ENCODE measurements at places on chromosomes 12 and 14. TPM values are rescaled to one million over a fixed set of nuclear protein-coding genes. Genes with fewer than 3 reads are reported as not detected.

- H3K36me3 ChIP-seq, result peaks cover 6% of the 10 kb centered on the region
- H3K4me3 ChIP-seq, result no peak overlapping the region
- H3K27ac ChIP-seq, result peak overlapping the region; percentile 39
- DNase-seq, result peak; percentile 65
Measured at GRCh38 chr12:113194971-113195391, 9.5 kb downstream of the RITA1 start.

- no peak overlapping the region for H3K27ac ChIP-seq
- H3K27me3 ChIP-seq, result no peaks in the 10 kb centered on the region
- H3K4me1 ChIP-seq, result no peaks in the 10 kb centered on the region
- DNase-seq, result no peak
- H3K36me3 ChIP-seq, result no peaks in the 10 kb centered on the region
- no peak overlapping the region for H3K4me3 ChIP-seq
Measured at GRCh38 chr14:89881839-89882238, 72.7 kb downstream of the EFCAB11 start.

DNA sequence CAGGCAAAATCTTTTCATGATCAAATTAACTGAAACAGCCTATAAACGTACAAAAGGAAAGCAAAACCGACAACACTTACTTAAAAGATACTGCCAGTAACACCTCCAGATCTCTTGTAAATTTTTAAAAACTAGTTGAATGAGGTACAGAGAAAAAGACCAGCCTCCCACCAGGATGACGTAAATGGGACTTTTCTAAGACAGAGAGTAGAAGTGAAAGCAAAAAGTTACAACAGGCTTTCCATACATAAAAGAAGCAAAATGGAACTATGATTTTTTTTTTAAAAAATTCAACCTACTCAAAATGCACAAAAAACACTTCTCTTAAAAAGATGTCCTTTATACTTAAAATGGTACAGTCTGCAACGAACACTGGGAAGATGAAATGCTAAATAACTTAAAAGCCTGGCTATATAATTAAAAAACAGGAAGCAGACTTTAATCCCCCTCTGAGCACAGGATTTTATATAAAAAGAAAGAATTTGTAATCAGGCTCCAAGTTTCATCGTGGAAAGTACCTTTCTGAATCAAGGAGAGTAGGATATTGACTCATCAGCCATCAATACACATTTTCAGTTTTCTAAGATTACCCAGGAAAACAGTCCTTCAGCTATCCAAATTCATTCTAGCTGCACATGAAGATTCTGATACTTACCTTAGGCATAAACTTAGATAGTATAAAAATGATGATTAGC is 14.2 kb upstream of the MYO1A start:
- H3K4me3 ChIP-seq, result no peak overlapping the region
- H3K4me1 ChIP-seq, result no peaks in the 10 kb centered on the region
- H3K36me3 ChIP-seq, result no peaks in the 10 kb centered on the region
- H3K27ac ChIP-seq, result no peak overlapping the region

DNA sequence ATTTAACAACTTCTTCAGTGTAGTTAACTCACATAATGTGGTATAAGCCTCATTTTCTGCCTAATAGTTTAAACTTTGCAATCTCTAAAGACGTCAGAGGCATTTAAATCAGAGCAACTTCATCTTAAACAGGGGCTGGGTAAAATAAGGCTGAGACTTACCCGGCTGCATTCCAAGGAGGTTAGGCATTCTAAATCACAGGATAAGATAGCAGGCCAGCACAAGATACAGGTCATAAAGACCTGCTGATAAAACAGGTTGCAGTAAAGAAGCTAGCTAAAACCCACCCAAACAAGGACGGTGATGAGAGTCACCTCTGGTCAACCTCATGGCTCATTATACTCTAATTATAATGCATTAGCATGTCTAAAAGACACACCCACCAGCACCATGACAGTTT is 115.6 kb upstream of the PKP2 start:
- H3K4me3 ChIP-seq, result no peak overlapping the region
- DNase-seq, result no peak
- H3K27me3 ChIP-seq, result no peaks in the 10 kb centered on the region
- no peaks in the 10 kb centered on the region for H3K4me1 ChIP-seq
- H3K27ac ChIP-seq, result no peak overlapping the region

GRCh38 chr12:6951551-6952120 is 480 bp downstream of the PTPN6 start:
- no peaks in the 10 kb centered on the region for H3K36me3 ChIP-seq
- no peak overlapping the region for H3K27ac ChIP-seq
- no peak overlapping the region for H3K4me3 ChIP-seq
- peaks cover 6% of the 10 kb centered on the region for H3K4me1 ChIP-seq
- H3K27me3 ChIP-seq, result peaks cover under 1% of the 10 kb centered on the region
- DNase-seq, result no peak

GRCh38 chr14:48527832-48528231 is 852.4 kb upstream of the MDGA2 start:
- no peaks in the 10 kb centered on the region for H3K36me3 ChIP-seq
- no peak for DNase-seq
- no peaks in the 10 kb centered on the region for H3K4me1 ChIP-seq
- no peak overlapping the region for H3K27ac ChIP-seq
- no peaks in the 10 kb centered on the region for H3K27me3 ChIP-seq
- no peak overlapping the region for H3K4me3 ChIP-seq

GRCh38 chr14:106631879-106632278 is 1105.5 kb downstream of the TMEM121 start:
- H3K36me3 ChIP-seq, result no peaks in the 10 kb centered on the region
- H3K4me1 ChIP-seq, result no peaks in the 10 kb centered on the region
- H3K4me3 ChIP-seq, result no peak overlapping the region
- DNase-seq, result no peak
- H3K27me3 ChIP-seq, result no peaks in the 10 kb centered on the region

DNA sequence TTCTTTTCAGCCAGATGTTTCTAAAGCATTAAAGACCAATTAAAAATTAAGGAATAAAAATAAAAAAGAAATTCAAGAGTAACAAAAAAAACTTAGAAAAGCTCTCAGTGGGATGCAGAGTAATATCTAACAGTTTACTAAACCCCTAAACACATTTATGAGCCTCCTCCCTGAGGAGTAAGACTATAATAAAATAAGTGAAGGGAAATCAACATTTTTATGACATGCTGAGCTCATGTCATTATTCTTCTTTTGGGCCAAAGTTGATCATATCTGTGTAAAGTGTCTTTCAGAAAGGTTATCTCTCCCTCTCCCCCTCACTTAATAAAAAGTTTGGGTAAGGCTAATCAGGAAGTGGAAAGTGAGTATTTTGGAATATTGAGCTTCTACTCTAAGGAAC is 122.1 kb downstream of the MYRFL start:
- DNase-seq, result no peak
- no peak overlapping the region for H3K4me3 ChIP-seq
- no peaks in the 10 kb centered on the region for H3K36me3 ChIP-seq

DNA sequence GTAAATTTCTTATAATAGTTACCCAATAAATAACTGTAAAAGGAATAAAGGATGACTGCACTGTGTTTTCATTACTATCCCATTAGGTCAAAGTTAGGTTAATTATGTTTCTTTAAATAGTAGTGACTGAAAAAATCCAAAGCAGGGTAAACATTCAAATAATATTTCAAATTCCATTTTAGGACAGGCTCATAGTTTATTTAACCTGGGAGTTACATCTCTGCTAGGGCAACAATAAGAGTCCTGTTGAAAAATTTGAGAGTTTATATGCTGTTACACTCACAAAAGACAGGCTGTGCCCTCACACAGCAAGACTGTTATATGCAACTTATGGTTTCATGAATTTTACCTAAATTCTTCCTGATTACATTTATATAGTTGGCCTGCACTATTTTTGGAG is 8.0 kb downstream of the ERP27 start:
- no peaks in the 10 kb centered on the region for H3K27me3 ChIP-seq
- H3K36me3 ChIP-seq, result no peaks in the 10 kb centered on the region
- H3K4me1 ChIP-seq, result 0 out of 2 replicates have a peak, but pooled peaks cover 3% of the 10 kb centered on the region
- H3K27ac ChIP-seq, result no peak overlapping the region
- DNase-seq, result no peak

- no peaks in the 10 kb centered on the region for H3K27me3 ChIP-seq
- H3K27ac ChIP-seq, result no peak overlapping the region
- no peak for DNase-seq
- H3K4me1 ChIP-seq, result no peaks in the 10 kb centered on the region
- H3K4me3 ChIP-seq, result no peak overlapping the region
- H3K36me3 ChIP-seq, result no peaks in the 10 kb centered on the region
Measured at GRCh38 chr12:71085575-71085974, 72.2 kb downstream of the TSPAN8 start.

GRCh38 chr14:75646762-75647161 is 13.9 kb downstream of the ERG28 start:
- DNase-seq, result no peak
- H3K36me3 ChIP-seq, result peaks cover 4% of the 10 kb centered on the region
- no peak overlapping the region for H3K4me3 ChIP-seq
- no peaks in the 10 kb centered on the region for H3K27me3 ChIP-seq
- H3K4me1 ChIP-seq, result peaks cover 48% of the 10 kb centered on the region

Gene TMCC3
- total RNA-seq, result 2.4 TPM

Gene SYNDIG1L
- not detected for total RNA-seq

Gene ADGRD1
- total RNA-seq, result 0.36 TPM
